PC-3 (cell line): ENCODE measurements at places on chromosomes 13 and 19.

- DNase-seq: no peak
Measured at GRCh38 chr19:3693025-3693925, 7.0 kb downstream of the PIP5K1C start.

DNA sequence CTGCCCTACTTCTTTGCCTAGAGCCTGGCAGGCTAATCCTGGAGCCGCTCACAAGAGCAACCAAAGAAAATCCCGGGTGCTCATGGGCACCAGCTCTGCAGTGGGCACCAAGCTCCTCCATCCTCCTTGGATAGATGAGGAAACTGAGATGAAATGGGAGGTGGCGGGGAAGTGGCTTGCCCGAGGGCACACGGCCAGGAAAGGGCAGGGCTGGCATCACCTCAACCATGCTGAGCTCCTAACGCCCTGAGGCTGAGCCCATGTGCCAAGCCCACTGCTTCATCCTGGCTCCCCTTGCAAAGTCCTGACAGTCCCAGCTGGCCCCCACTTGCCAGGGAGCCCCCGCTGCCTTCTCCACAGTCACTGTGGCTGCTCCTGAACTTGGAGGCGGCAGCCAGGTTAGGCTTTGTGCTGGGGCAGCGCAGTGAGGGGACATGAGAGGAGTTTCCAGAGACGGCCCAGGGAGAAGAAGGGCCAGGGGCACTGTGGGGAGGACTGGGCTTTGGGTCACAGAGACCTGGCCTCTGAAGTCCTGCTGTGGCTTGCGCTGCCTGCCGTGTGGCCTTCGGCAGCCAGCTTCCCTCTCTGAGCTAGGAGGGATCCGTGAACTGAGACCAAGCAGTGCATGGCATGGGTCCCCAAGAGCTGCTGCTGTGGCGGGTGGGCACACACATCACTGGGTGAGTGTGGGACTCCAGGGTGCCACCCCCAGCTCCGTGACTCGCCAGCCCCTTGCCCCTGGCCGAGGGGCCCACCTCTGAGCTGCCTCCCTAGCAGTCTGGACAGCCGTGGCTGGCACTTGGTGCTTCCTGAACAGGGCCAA, 17.5 kb downstream of the TMED1 start:
- no peak for DNase-seq

GRCh38 chr19:33241530-33242101, 16.0 kb upstream of the SLC7A10 start:
- peak; percentile 4 for DNase-seq

GRCh38 chr13:109154146-109154545, 524.7 kb downstream of the MYO16 start:
- peak; percentile 14 for DNase-seq

- DNase-seq: no peak
Measured at GRCh38 chr19:30444253-30444671, 72.1 kb downstream of the ZNF536 start.

DNA sequence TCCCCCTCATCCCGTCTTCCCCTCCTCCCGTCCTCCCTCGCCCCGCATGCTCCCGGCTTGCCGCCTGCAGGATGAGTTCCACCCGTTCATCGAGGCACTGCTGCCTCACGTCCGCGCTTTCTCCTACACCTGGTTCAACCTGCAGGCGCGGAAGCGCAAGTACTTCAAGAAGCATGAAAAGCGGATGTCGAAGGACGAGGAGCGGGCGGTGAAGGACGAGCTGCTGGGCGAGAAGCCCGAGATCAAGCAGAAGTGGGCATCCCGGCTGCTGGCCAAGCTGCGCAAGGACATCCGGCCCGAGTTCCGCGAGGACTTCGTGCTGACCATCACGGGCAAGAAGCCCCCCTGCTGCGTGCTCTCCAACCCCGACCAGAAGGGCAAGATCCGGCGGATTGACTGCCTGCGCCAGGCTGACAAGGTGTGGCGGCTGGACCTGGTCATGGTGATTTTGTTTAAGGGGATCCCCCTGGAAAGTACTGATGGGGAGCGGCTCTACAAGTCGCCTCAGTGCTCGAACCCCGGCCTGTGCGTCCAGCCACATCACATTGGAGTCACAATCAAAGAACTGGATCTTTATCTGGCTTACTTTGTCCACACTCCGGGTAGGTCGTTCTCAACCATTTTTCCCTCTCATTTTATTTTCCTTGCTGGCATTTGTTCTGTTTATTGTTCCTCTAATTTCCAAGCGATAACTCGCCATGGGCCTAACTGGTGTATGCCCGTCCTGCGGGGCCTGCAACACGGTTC, 29.8 kb downstream of the NFIX start:
- DNase-seq: peak; percentile 66

GRCh38 chr19:32532233-32532632, 48.8 kb upstream of the PDCD5 start:
- no peak for DNase-seq

GRCh38 chr13:34320084-34320483, 502.1 kb downstream of the RFC3 start:
- no peak for DNase-seq

DNA sequence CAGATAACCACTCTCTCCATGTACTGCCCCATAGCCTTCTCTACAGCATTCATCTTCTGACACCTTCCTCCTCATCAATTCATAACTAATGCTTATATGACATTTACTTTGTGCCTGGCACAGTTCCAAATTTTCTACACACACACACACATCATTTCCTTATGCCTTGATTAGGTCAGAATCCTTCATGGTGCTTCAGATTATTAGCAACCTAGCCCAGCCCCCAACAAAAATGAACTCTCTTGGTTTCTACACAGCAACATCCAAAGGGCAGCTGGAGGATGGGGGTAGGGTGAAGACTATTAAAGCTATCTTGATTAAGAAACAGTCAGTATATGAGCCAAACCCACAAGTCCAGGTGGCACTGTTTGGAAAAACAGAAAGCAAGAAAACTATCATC, 3.7 kb downstream of the RUBCNL start:
- DNase-seq: no peak

- peak; percentile 35 for DNase-seq
Measured at GRCh38 chr19:41882568-41883462, at the start of gene ARHGEF1. TSS of gene ARHGEF1 (plus strand) at chr19:41883184. CDS start at chr19:41888083, 4,899 bp downstream.

DNA sequence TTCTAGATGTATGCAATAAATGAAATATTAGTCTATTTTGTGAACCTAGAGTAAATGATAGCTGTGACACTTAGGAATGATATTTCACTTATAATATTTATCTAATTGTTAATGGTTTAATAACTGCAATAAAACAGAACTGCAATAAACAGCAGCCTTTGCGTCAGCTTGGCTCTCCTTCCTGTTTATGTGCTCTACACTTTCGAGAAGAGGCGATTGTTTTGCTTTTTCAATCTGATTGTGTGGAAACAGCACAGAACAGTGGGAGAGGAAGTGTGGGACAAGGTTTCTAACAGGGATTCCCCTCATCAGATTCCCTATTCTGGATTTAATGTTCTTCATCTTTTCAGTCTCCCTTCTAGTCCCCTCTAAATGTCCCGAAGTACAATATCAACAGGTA, 17.3 kb upstream of the TRPC4 start:
- no peak for DNase-seq
